Activated CD4-positive, alpha-beta T cell treated with anti-CD3 and anti-CD28 coated beads, Interleukin-2, amount 50 U/mL, for 4 hours (primary cell): ENCODE measurements at places on chromosomes 6 and 20.

GRCh38 chr20:4243071-4243470 lies 227.7 kb upstream of the RNF24 start:
- DNase-seq, result no peak

DNA sequence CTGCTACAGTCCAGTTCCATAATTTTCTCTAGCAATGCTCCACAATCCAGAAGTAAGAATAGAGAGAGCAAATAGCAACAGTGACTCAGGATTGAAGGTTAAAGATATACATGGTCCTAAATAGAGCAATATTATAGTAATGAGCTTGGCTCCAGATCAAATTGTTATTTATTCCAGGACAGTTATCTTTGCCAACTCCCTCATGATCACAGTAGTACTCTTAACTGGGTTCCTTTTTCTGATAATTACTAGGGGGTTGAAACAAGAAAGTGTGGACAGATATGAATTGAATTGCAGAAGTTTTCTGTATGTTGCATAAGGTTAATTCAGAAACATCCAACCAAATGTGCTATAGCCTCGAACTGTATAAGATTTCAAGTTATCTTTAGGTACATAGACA lies 11.9 kb downstream of the FAM184A start:
- no peak for DNase-seq

GRCh38 chr20:6058684-6059295 lies 4.9 kb upstream of the LRRN4 start:
- DNase-seq, result no peak

DNA sequence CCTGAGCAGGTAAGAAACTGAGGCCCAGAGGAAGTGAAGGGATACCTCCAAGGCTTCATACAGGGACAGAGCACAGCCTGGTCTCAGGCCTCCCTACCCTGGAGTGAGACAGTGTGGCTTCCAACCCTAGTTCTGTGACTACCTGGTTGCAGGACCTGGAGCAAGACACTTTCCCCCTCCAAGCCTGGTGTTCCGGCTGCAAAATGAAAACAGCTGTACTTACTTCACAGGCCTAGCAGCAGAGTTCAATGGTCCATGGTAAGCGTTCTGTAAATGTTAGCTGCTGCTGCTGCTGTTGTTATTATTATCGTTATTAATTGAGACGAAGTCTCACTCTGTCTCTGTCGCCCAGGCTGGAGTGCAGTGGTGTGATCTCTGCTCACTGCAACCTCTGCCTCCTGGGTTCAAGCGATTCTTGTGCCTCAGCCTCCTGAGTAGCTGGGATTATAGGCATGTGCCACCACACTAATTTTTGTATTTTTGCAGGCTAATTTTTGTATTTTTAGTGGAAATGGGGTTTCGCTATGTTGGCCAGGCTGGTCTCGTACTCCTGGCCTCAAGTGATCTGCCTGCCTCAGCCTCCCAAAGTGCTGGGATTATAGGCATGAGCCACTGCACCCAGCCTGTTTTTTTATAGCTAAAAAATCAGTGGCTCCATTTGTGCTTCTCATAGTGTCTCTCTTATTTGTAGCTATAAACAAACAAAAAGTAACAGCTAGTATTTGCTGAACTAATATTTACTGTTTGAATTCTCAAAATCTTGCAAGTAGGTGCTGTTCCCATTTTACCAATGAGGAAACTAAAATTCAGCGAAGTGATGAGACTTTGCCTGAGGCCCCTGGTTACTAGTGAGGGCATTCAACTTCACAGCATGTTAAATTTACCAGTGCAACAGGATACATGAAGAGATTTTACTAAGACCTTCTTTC lies 41.9 kb downstream of the COX4I2 start:
- no peak for DNase-seq

- DNase-seq, result no peak
Measured at GRCh38 chr6:52045481-52045880, 41.9 kb downstream of the PKHD1 start.

- DNase-seq, result no peak
Measured at GRCh38 chr6:65943051-65943450, 236.0 kb upstream of the EYS start.

DNA sequence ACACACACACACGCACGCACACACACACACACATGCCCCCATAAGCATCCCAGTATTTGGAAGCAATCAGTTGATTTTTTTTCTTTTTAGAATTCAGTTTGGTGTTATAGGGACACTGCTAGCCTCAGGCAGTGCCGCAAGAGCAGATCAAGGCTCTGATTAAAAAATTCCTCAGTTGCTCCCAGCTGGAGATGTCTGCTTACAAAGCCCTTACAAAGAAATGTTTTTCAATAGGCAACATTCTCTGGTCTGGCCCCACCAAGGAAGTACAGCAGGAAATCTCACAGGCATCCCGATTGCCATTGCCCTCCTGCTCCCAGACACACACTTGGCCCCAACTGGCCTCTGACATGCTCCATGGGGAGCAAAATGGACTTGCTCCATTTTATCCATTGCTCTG lies 22.9 kb upstream of the CD83 start:
- no peak for DNase-seq

DNA sequence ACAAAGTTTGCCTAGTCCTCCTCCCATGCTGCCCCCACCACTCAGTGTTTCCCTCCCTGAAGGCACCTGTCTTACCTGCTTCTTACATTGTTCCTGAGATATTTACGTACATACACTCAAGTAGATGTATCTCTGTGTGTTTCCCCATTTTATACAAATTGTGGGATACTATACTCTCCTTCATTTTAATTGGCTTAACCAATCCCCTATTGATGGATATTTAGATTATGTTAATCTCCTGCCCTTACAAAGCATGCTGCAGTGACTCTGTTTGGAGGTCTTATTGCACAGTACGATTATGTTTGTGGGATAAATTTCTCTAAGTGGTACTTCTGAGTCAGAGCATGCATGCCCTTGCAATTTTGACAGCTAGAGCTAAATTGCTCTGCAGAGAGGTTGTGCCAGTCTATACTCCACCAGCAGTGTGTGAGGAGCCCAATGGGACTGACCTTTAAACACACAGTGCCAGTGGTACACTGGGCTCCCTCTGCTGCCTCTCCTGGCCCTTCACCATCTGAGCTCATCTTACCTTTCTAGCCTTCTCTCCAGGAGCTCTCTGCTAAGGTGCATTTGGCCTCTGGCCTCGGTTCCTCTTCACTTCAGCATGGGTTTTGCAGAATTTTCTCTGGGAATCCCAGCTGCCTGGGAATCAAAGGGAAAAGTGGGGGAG lies 57.4 kb downstream of the LYRM2 start:
- DNase-seq, result no peak

GRCh38 chr6:157097255-157097955 lies 225.9 kb downstream of the TMEM242 start:
- no peak for DNase-seq

GRCh38 chr6:132785936-132786335 lies 12.5 kb downstream of the SLC18B1 start:
- no peak for DNase-seq

DNA sequence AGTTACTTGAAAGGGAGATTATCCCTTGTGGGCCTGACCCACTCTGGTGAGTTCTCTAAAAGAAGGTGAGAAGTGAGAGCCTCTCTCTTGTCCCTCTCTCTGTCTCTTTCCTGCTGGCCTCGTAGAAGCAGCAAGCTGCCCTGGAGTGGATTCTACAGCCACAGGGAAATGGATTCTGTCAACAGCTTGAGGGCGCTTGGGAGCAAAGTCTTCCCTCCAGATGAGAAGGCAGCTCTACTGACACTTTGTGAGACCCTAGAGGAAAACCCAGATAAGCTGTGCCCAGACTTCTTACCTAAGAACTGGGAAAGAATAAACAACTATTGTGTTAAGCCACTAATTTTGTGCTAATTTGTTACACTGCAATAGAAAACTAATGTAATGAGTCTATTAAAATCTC lies 39.9 kb downstream of the ANKRD60 start:
- no peak for DNase-seq

DNA sequence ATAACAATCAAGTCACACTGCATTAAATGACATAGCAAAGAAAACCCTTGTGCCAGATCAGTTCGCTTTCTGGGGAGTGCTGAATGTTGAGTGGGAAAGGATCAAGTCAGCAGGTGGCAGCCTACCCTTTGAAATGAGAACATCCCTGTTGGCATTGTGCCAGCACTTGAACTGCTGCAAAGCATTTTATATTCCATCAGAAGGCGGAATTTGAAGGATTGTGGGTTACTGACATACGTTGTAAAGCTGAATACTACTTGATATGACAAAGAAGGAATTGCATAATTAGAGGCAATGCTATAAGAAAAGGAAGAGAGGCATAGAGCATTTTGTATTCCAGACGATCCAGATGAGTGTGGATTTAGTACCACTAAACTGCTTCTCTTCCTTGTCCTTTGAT lies 26.5 kb downstream of the BCKDHB start:
- DNase-seq, result no peak

DNA sequence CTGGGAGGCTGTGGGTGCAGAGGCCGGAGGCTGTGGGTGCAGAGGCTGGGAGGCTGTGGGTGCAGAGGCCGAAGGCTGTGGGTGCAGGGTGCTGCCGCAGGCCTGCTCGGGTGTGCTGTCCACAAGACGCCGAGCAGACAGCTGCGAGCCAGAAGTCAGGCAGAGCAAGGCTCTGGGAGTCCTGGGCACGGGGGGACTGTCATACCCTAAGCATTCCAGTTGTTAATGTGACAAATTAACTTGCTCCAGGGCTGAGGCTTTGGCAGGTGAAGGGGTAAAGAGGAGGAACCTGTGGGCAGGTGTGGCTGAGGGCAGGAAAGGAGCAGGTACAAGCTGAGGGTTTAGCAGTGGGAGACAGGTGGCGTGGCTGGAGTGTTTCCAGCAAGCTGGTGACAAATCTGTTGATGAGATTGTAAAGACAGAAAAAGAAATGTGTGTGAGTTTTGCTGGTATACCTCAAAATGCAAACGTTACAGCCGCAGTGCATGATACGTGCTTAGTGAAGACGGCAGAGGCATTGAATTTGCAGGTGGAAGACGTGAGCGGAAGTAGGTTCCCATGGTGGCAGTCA lies 14.2 kb upstream of the ADRM1 start:
- DNase-seq, result no peak

GRCh38 chr6:33628401-33628964 lies 7.4 kb downstream of the ITPR3 start:
- DNase-seq, result no peak

GRCh38 chr20:32839982-32840285 lies 18.8 kb upstream of the EFCAB8 start:
- DNase-seq, result no peak

DNA sequence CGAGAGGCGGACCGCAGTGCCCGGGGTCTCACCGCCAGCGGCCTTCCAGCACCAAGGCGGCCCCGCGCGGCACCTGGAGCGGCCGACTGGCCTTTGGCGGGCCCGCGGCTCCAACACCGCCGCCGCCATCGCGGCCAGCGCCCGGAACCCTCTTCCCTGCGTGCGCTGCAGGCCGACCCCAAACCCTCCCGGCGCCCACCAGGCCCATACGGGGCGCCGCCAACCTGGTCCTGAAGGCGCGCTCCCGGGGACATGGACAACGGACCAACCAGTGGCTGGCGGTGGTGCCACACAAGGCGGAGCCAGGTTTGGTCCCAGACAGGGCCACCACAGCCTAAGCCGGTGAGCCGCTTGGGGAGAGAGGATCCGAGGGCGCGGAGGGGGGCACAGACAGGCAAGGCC lies 1514.8 kb upstream of the DEFB115 start:
- DNase-seq, result no peak

- DNase-seq, result no peak
Measured at GRCh38 chr20:56513161-56514150, 11.1 kb upstream of the FAM209A start.

DNA sequence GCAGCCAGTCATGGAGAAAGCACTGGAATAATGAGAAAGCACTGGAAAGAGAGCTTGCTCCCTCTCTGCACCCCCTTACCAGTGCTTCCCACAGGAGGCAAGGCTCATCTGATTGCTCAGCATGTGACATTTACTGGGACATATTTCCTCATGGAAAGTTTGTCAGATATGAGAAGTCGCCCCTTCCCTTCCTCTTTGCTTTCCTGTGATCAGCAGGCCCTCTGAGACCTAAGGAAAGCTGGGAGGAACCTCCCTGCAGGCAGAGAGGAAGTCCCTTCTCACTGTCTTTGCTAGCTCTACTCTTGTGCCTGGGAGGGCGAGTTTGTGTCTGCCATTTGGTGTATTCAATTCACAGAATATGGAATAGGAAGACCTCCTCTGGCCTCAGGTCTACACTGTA lies 283.8 kb downstream of the ALDH8A1 start:
- DNase-seq, result no peak

DNA sequence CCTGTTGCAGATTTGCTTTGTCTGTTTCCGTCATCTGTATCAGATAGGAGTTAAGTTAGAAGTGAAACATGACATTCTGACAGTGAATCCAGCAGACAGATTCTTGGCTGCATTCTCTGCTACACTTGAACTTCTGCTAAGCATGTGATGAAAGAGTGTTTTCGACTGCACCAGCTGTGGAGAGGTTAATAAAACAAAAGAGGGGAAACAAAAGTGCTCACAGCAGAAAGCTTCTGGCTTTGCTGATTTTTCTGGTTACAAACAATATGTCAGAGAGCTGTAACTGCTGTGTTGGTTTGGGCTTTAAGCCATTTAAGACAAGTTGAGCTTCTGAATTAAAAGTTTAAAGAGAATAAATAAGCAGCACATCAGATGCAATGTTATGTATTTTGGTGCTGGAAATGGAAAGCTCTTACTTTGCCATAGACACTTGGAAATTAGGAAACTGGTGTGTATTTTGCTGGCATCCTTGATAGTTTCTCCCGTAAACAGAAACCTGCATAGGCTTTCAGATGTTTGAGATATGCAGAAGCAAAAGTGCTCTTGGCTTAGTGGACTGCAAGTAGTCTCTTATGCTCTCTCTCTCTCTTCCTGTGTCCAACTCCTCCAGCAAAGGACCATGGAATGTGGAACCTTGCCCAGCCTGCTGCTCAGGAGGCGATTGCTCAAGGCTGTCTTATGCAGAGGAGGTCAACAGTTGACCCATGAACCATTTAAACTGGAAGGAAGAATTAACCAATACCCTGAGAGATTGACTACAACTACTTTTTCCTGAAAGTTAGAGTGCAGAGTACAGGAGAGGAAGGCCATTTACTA lies 104.9 kb downstream of the RPS12 start:
- no peak for DNase-seq
